ENCODE measurements at places on chromosomes 12 and 14.

- no peak for DNase-seq
Observed at GRCh38 chr14:100892496-100893227, 10.9 kb downstream of the RTL1 start.

DNA sequence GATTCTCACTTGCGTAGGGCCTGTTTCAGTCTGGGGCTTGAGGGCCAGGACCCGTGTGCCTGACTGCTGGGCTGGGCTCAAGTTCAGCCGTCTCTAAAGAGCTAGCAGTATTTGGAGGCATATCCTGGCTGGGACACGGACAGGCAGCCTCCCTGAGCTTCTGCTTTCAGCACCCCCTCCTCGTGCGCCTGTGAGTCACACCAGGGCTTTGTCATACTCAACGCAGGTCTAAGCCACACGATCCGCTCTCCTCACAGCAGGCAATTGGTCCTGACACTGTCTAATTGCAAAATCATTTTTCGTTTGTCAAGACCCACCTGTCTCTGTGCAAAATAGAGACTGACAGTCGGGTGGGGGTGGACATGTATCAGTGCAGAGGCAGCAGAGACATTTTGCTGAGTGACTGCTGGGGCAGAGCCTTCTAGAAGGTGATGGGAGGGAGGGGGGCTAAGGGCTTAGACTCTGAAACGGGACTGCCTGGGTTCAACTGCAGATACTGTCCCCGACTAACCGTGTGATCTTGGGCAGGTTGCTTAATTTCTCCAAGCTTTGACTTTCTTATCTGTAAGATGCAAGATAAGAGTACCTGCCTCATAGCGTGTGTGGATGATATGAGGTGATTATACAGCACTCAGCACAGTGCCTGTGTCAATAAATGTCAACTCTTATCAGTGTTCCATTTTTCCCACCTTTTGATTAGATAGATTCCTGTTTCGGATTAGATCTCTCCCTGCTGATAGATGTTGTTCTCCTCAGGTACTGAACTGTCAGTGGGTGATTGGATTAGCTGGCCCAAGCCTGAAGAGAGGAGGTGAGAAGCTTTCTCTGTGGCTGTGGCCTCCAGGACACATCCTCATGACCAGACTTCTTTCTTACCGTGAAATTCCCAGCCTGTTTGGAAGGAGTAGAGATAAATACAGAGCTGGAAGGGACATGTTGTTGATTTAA is 53.1 kb downstream of the KCNA1 start:
- DNase-seq = no peak

DNA sequence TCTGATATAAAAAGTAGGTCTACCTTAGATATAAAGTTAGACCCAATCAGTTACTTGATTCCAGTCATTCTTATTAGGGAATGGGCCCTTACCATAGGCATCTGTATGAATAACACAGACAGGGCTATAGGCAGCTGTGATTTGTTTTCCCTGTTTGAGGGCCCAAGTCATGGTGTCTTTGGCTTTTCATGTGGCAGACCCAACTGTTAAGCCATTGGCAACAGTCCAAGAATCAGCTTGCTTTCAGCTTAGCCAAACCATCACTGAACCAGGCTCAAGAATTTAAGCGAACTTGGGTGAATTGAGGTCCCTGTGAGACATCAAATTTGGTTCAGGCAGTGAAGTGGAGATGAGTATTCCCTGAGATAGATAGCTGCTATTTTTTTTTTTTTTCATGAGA is 111.2 kb downstream of the LRRIQ1 start:
- DNase-seq = no peak

- no peak for DNase-seq
Observed at GRCh38 chr12:57631566-57632072, 1.4 kb downstream of the B4GALNT1 start.

DNA sequence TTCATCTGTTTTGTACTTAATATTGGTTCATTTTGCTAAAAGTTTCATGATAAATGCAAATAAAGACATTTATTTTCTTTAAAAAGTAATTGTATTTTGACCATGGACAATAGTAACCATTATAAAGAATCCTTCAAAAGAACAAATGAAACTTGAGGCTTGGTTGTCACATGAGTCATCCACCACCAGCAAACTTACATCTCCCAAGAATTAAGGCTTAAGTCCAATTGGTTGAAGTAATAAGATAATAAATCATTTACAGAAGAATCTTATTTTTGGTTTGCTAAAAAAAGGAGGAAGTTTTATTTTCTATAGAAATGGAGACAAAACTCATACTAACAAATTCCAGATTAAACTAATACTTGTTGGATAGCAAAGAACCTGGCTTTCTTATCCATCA is 84.8 kb upstream of the KITLG start:
- no peak for DNase-seq

DNA sequence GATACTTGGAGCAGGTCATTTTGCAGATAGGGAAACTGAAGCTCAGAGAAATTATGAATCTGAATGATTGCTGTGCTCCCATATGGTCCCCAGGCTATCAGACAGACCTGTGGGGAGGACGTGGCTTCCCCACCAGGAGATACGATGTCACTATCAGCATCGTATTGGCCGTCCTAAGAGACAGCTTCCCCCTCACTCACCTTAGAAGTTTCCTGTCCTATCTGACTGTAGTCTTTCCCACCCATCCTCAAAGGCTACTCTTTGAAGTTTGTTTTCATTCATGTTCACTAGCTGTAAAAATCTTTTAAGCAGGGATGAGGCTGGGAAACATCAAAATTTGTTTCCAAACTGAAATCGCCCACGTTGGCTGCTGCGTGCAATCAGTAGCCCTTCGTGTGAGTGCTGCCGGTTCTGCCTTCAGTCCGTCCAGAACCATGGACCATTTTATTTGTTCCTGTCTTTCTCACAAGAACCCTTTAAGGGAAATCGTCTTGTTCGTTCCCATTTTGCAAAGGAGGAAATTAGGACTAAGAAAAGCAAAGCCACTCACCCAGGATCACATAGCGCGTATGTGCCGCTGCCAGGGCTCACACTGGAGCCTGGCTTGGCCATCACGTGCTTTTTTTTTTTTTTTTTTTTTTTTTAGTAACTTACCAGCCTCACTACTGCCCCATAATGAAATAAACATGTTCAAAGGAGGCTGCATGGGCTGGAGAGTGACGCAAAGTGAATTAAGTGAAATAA is 1.0 kb upstream of the KDM2B start:
- no peak for DNase-seq

GRCh38 chr14:102951034-102951433 is 28.6 kb downstream of the AMN start:
- no peak for DNase-seq

DNA sequence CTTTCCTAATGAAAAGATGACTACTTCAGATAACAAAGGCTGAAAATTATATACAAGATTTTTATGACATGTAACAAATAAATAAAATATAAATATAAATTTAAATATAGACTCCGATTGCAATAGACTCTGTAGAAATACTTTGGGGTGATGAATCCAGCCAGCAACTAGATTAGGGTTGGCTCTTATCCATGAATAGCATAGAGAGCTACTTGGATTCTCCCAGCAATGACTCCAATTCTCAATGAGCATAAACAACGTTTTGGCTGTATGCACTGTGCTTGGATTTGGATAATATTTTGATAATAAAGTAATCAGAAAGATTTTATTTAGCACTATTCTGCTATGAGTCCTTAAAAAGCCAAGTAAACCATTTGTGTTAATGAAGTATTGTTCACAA is 58.0 kb upstream of the LRFN5 start:
- DNase-seq = no peak

- DNase-seq = no peak
Observed at GRCh38 chr12:11433664-11434063, 38.3 kb upstream of the PRB2 start.

GRCh38 chr14:92519246-92520101 is 5.9 kb downstream of the RIN3 start:
- no peak for DNase-seq

DNA sequence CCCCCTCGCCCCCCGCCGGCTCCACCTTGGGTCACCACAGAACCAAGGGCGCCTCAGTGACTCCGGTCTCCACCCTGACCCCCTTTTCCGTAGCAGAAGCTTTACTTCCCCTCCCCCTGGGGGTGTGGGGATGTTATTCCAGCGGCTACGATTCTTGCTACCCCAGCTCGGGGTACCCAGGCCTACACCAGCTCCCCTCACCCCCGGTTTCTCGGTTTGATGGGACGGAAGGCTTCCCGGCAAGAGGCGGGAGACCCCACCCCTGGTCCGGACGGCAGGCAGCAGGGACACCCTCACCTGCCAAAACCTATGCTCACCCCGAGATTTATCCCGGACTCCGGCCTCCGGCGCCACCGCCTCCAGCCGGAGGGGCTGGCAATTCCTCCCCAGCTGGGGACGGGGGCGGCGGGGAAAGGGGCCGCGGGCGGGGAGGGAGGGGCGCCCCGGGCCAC is 619 bp downstream of the RAB15 start:
- no peak for DNase-seq

DNA sequence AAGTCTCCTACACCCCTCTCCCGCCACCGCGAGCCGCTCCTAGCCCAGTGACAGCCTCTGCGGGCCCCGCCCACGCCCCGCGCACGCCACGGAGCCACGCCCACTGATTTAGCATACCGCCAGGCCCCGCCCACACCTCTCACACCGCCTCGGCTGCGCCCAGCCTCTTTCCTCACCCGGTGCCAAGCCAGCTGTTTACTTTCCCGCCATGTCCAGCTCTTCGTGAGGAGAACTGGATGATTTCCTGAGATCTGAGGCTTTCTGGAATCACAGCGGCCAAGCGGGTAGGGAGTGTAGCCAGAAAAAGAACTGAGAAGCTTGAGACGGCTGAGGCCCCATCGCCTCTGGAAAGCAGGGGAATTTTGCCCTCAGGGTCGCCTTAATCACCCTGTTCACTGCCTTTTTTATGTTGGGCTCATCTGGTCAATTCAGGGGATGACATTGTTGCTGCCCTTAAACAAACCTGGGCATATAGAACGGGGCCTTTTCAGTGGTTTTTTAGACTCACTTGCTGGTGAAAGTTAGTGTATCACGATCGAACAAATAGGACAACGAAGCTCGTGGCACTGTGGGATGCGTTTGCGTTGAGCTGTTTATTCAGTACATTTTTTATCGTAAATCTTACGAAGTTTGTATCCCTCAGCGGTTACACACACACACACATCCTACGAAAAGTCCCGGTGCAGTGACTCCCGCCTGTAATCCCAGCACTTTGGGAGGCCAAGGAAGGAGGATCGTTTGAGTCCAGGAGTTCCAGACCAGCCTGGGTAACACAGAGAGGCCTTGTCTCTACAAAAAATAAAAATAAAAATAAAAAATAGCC is at the start of gene RNF212B:
Gene RNF212B (plus strand): TSS at position 165 of the 823 bp plus-strand sequence. CDS start 2,410 bp downstream, outside the sequence.
- DNase-seq = peak; percentile 31

DNA sequence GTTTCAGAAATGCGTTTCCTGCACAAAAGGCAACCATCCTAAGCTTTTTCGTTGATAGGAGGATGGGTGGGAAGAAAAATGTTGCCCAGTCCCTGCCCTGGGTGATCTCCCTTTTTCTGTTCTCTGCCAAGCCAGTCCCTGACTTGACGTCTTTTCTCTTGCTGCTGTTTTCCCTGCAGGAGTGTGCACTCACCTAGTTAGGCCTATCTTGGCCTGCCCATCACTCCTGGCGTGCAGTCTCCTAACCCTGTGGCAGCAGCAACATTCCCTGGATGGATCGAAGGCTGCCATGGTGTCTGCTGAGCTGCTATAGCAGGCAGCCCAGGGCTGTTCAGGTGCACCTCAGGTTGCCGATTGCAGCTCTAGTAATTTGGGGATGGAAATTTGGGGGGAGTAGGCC is 1.2 kb downstream of the UNC119B start:
- no peak for DNase-seq

DNA sequence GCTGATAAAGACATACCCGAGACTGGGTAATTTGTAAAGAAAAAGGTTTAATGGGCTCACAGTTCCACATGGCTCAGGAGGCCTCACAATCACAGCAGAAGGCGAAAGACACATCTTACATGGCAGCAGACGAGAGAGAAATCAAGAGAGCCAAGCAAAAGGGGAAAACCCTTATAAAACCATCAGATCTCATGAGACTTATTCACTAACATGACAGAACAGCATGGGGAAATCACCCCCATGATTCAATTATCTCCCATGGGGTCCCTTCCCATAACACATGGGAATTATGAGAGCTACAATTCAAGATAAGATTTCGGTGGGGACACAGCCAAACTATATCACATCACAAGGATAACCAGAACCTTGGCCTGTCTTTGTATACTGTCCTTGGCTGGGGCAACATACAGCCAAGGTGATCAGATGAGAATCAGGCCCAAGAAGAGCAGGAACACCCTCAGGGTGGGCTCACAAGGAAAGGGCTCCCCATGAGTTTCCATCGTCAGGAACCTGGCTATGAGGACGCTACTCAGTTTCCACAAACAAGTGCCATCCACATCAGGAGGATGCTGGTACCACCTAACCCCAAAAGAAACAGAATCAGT is 152.7 kb downstream of the FOXN3 start:
- DNase-seq = no peak

DNA sequence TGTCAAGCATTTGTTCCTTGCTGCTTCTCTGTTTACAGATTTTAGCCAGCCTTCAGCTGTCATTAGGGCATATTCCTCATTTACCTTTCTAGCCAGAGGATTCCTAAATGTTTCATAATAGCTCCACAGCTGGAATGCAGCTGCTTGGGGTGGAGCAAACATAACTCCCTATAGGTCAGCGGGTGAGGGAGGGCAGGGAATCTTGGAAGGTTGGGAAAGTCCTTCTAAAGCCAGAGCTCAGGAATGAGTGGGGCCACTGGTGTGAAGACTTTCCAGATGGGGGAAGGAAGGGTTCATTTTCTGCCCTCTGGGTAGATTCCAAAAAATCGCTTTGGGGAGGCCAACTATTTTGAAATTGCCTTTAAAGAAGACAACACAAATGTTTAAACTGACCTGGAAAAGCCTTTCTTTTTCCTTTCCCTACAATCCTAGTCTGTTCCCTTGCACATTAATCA is 16.3 kb upstream of the IRF2BPL start:
- DNase-seq = no peak

- no peak for DNase-seq
Observed at GRCh38 chr12:23464241-23464812, 485.1 kb downstream of the SOX5 start.

DNA sequence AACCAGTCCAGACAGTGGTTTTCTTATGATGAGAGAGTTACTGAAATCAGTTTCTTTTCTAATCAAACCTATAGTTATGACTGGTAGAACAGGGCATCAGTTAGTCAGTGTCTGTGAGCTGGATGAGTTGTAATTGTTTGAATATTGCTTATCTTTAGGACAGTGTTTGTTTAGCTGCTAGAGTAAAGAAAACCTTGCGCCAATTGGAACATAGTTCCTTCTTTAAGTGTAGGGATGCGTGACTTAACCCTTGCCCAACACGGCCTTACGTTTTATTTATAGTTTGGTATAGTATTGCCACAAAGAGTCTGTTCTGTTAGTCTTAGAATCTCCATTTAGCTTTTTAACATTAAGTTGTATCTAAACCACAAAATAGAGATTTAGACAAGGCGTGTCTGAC is 572.6 kb downstream of the SLC16A7 start:
- no peak for DNase-seq

GRCh38 chr12:6364044-6364374 is 11.4 kb downstream of the SCNN1A start:
- no peak for DNase-seq

- no peak for DNase-seq
Observed at GRCh38 chr12:132458846-132459641, 30.9 kb upstream of the FBRSL1 start.
